Stimulated activated CD4-positive, alpha-beta T cell treated with anti-CD3 and anti-CD28 coated beads, Interleukin-1b, Interleukin-23, amount 100 ng/mL, for 4 hours (primary cell): ENCODE measurements at places on chromosomes 3 and 15.

GRCh38 chr3:169668072-169668956 is 4.8 kb upstream of the MECOM start:
- DNase-seq = no peak

DNA sequence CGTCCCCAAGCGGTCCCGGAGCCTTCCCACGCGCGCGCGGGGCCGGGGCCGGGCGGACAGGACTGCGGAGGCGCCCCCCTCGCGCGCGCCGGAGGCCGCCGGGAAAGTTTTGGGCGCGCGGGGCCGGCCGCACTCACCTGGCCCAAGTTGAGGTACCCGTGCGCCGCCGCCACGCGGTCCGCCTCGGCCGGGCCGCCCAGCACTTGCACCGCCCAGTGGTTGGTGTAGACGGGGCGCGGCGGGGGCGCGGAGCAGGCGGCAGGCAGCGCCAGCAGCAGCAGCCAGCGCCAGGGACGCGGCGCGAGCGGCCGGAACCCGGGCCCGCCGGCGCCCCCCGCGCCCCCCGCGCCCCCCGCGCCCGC is 289 bp downstream of the PCSK6 start:
- DNase-seq = no peak

DNA sequence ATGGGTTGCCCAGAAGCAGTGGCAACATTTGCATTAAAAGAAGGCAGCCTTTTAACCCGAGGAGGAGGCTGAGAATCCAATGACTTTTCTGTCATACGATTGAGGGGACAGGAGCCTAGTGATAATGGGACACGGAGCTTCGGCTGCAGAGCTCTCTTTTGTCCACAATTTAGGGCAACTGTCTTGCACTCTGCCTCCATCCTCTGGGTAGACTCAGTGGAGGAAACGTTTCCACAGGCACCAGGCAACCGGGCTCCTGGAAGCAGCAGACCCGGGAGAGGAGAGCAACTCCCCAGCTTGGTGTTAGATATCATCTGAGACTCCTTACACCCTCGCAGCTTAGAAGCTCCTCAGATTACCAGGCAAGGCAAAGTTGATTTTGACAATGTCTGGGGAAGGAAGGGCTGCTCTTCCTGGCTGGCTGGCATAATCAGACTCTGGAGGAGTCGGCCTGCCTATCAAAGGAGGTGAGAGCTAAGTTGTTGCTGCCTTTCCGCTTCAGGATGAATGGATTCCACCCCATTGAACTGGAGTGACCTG is 43.5 kb upstream of the RNU6-1 start:
- DNase-seq = no peak

- no peak for DNase-seq
Observed at GRCh38 chr3:172877011-172877410, 126.5 kb downstream of the ECT2 start.

DNA sequence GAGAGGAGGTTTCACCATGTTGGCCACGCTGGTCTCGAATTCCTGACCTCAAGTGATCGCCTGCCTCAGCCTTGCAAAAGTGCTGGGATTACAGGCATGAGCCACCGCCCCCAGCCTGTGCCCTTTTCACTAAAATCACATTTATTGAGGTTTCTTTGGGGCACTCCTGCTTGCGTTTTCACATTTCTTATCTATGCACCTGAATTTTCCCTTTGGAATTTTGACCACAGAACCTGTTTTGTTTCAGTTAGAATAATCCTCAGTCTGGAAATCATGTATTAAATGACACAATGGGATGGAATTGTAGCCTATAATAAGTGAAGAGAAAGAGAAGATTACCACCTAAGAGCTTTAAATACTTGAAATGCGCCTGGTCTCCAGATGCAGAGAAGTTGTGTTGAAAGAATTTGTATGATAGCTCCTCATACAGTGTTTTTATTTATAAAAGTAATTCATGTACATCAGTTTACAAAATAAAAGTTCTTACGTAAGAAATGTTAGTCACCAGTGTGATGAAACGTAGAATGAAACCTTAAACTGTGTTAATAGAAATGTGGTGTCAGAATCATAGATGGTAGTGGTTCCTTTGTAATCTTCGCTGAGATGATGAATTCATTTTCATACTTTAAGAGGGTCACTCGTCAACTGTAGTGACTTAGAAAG is 107.0 kb downstream of the TCF12 start:
- DNase-seq = no peak

DNA sequence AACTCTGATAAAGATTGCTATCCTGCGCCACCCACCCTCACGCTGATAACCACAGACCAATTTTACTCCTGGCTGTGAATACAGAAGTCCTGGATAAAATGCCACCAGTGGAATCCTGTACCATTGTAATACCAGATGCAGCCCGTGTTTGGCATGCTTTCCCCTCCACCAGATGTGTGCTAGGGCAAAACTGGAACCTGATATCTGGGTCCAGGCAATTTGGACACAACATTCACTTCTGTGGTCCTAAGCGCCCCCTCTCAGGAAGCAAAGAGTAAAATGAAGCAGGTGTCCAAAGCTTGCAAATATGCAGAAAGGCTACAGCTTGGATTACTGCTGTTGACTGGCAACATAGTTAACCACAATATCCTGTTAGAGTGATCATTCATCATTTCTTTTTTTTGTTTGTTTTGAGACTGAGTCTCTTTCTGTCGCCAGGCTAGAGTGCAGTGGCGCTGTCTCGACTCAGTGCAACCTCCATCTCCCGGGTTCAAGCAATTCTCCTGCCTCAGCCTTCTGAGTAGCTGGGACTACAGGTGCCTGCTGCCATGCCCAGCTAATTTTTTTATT is 32.8 kb downstream of the LOXL1 start:
- no peak for DNase-seq

GRCh38 chr3:23600167-23600871 is 205.4 kb upstream of the UBE2E1 start:
- no peak for DNase-seq

GRCh38 chr3:37479981-37480380 is 305.6 kb upstream of the LRRFIP2 start:
- no peak for DNase-seq

DNA sequence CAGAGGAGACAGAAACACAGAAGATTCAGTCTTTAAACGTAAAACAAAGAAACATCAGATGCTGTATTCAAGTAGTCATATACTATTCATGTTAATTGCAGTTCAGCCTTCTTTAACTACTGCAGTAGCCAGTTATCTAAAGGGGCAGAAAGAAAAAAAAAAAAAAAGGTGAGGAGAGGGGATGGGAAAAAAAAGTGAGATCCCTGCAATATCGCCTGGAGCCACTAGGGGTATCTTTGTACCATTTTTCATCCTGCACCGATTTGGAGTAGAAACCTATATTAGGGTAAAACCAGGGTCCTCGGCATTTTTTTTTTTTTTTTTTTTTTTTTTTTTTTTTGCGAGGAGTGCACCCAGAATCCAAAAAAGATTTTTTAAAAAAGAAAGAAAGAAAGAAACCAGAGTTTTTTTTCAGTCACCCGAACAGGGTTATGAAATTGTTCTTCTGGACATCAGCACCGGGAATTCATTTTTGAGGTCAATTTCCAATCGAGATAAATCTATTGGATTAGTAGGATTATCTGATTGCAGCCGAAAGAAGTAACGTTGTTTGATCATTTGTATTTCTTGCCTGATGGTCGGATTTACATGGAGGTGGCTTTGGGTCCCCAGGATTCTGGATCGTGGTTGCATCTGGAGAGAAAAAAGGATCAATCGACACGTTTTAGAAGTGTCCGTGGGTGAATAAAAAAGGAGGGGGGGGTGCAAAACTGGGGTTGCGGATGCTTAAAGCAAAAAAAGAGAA is 186.7 kb downstream of the NLGN1 start:
- DNase-seq = no peak

GRCh38 chr15:99092554-99093172 is 12.2 kb upstream of the SYNM start:
- DNase-seq = no peak

DNA sequence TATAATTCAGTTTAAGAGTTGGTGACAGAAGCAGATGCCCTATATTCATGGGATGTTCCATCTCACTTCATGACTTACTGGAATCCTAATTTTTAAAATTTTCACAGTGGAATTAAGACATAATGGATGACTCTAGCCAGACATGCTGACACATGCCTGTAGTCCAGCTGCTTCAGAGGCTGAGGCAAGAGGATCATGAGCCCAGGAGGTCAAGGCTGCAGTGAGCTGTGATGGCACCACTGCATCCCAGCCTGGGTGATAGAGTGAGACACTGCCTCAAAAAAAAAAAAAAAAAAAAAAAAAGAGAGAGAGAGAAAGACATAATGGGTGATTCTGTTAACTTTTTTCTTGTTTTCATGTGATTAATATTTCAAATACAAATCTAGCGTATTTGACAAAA is 123.6 kb downstream of the KLHL25 start:
- DNase-seq = no peak

DNA sequence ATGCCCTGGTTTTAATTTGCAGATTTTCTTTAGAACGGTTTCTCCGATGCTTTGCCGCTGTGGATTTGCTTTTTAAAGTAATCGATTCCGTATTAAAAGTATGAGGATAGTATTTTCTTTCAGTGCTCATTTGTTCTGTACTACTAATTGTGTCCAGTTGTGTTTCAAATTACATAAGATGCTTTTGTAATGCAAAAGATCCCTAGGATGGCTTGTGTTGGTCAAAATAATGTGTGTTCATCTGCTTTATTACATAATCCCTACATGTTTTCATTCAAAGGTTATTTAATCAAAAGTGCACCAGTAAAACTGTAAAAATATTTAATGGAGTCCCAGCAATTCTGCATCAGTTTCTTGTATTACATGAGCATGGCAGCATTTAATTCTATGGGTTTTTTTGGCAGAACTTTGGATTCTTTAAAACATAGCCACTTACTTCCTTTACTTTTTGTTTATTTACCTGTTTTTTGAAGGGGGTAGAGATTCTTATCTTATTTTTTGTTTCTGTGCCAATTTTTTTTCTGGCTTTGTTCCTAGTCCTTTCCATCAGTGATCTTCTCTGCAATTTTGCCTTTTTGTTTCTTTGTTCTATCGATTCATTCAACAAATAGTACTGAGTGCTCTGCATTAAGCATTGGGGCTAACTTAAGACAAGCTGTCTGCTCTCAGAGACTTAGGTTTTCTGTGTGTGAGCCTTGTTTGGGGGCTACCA is 352.8 kb downstream of the LRTM1 start:
- DNase-seq = no peak

GRCh38 chr15:71366522-71366921 is 251.3 kb downstream of the THSD4 start:
- DNase-seq = no peak

DNA sequence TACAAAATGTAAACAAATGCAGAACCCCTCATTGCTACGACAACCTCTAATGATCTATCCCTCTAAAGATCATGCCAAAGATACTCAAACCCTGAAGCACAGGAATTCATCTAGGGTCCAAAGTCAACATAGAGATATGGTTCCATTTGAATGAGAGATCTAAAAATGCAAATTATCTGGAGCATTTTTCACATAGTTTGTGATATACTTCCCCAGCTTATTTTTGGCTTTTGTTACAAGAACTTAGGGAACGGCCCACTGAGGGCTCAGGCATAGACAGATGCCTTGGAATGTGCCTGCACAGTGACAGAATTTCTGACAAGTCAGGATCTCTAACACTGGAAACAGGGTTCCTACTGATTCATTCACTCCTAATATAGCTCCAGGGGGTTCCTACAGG is 258.9 kb upstream of the THBS1 start:
- DNase-seq = no peak

DNA sequence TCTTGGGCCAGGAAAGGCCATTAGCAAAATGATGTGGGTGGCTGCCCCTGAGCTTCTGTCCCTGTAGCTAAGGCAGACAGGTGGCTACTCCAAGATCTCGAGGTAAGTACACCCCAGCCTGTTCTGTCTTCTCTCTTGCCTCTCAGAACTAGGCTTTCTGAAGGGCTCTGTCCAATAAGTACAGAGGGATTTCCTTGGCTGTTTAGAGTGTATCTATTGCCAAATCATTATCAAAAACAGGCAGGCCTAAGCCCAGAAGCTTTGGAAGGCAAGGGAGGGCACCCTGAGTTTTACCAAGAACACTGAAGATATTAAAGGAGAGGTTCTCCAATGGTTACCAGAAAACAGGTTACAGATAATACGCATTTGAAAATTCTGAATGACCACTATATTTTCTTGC is 156.6 kb downstream of the MYRIP start:
- no peak for DNase-seq

GRCh38 chr3:52310861-52311575 is 5.1 kb upstream of the DNAH1 start:
- no peak for DNase-seq

- DNase-seq = no peak
Observed at GRCh38 chr3:193932576-193932975, 203.4 kb upstream of the HES1 start.

GRCh38 chr15:66798426-66799061 is 96.5 kb downstream of the SMAD6 start:
- no peak for DNase-seq

GRCh38 chr3:186594591-186595113 is 18.2 kb upstream of the AHSG start:
- DNase-seq = no peak

GRCh38 chr15:63203451-63204090 is 14.2 kb downstream of the RAB8B start:
- no peak for DNase-seq

GRCh38 chr3:52721002-52721729 is 15.3 kb downstream of the SPCS1 start:
- no peak for DNase-seq

- no peak for DNase-seq
Observed at GRCh38 chr3:186732169-186732766, 15.1 kb downstream of the KNG1 start.

- no peak for DNase-seq
Observed at GRCh38 chr3:52088445-52089367, 32.3 kb upstream of the DUSP7 start.

- no peak for DNase-seq
Observed at GRCh38 chr3:108180194-108180593, 42.0 kb downstream of the IFT57 start.

DNA sequence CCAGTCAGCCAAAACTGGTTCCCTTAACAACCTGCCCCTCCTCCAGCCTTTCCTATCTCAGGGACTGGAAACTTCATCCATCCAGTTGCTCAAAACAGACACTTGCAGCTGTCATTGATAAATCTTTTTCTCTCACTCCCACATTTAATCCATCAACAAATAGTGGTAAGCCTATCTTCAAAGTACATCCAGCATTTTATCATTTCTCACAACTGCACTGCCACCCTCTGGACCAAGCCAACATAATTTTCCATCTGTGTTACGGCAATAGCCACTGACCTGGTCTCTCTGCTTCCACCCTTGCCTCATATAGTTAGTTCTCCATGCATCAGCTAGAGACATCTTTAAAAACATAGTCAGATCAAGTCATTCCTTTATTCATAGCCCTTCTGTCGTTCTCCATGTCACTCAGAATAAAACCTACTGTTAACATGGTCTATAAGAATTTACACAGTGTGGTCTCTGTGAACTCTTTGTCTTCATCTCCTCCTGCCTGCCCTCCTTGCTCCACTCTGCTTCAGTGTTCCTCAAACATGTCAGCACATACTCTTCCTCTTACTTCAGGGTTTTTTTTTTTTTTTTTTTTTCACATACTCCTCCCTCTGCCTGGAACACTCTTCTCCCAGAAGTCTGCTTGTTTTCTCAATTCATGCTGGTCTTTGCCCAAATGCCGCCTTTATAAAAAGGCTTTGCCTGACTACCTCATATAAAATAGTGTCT is 102.5 kb upstream of the COL6A5 start:
- no peak for DNase-seq

GRCh38 chr3:150357140-150357539 is 51.0 kb upstream of the TSC22D2 start:
- DNase-seq = no peak
